NCI-H1092 treated with DMSO at 0.1 percent for 48 hours (cell line): ENCODE measurements at places on chromosomes 3 and 15.

- no peak for DNase-seq
Measured at GRCh38 chr3:153373606-153374005, 211.6 kb downstream of the RAP2B start.

DNA sequence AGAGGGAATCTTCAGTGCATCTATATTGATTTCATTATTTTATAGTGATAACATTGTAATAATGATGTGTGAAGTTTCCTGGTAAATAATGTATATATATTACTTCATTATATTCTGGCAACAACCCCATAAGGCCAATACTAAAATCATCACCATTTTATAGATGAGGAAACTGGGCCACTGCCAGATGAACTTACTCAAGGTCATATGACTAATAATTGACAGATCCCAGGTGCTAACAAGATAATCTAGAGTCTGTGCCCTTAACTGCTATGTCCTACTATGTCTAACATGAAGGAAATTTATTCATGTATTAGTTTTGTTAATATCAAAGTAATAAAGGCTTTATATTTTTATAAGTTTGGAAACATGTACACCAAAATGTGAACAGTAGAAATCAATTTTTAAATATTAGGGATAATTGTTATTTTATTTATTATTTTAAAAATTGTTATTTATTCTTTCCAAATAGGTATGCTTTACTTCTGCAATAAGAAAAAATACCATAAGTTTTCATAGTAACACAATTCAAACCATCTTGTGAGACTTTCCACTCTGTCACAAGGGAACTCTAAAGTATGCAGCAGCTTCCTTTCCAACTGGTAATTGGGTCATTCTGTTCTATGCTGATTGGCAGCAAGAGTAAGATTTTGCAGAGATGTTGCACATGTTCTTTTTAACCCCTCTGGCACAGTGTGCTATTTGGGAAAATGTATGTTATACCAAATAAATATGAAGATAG, 90.8 kb upstream of the CMC1 start:
- DNase-seq: no peak

DNA sequence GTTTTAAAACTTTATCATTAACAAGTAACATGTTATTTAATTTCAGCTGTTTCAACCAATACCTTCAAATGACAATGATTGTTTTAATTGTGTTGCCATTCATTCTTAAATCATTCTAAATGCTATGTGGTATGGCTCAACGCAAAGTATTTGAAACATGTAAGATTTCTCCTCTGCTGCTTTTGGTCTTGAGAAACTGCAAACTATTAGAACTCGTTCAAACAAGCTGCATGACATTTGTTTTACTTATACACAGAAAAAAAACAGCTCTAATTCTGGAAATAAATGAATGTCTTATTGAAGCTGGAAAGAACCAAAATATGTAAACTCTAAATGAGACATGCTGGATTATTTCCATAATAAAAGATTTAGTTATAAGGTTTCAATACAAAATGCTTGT, 29.3 kb downstream of the FBN1 start:
- DNase-seq: no peak

DNA sequence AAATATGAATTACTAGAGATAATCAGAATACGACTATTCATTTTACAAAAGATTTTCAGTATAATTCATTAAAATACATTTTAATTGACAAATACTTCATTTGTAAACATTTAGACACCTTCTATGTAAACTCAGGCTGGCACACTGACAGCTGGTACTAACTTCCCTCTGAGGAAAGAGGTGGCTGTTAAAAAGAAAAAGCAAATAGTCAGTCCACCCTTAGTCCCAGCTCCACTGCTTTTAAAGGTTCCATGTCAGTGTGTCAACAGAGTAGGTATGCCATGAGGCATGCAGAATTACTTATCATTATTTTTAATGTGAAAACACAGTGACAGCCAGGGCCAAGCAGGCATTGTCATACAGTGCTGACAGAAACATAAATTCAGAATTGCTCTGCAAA, 16.1 kb downstream of the TM6SF1 start:
- no peak for DNase-seq

DNA sequence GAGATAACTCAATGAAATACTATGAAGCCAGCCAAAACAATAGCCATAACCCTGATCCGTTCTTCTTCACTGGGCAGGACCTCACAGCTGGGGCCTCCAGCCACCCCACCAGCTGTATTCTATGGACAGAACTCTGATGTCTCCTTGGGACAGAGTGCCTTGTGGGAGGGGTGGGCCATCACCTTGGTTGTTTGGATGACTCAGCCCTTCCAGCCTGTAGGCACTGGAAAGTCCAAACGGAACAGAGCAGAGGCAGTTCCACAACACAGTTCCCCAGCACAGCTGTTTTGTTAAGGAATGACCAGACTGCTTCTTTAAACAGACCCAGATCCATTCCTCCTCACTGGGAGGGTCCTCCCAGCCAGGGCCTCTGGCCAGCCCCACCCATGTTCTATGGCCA, 31.9 kb upstream of the ZBED2 start:
- DNase-seq: no peak
